ENCODE measurements at places on chromosomes 16 and 17.

- no peak for DNase-seq
Measured at GRCh38 chr17:49762151-49762941, 1.6 kb downstream of the FAM117A start.

GRCh38 chr17:36184023-36184765 lies 7.8 kb upstream of the TBC1D3B start:
- DNase-seq = no peak

- peak; percentile 58 for DNase-seq
Measured at GRCh38 chr16:81778861-81779535, at the start of gene PLCG2. Gene PLCG2 (plus strand): TSS chr16:81779291. CDS start chr16:81785990, 6,699 bp downstream.

DNA sequence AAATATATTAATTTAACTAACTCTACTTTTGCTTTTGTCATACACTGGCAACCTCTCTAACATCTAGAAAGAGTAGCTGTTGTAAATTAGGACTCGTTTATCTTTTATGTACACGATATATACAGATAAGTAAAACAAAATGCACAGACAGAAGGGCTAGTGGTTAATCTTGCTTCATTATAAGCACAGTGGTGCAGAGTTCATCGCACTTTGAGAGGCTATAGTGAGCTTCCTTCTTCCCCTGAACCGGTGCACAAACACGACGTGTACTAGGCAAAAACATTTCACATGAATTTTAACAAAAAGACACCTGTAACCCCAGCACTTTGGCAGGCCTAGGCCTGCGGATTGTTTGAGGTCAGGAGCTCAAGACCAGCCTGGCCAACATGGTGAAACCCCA lies 10.4 kb upstream of the GOT2 start:
- DNase-seq = no peak

GRCh38 chr16:81620796-81621195 lies 158.3 kb upstream of the PLCG2 start:
- DNase-seq = no peak

GRCh38 chr16:49127103-49127502 lies 154.5 kb downstream of the CBLN1 start:
- no peak for DNase-seq

- DNase-seq = no peak
Measured at GRCh38 chr17:30520436-30520835, 43.2 kb downstream of the GOSR1 start.

- DNase-seq = no peak
Measured at GRCh38 chr17:2176499-2177169, 121.7 kb downstream of the HIC1 start.

- peak; percentile 67 for DNase-seq
Measured at GRCh38 chr17:49567871-49568694, 7.6 kb upstream of the NXPH3 start.

DNA sequence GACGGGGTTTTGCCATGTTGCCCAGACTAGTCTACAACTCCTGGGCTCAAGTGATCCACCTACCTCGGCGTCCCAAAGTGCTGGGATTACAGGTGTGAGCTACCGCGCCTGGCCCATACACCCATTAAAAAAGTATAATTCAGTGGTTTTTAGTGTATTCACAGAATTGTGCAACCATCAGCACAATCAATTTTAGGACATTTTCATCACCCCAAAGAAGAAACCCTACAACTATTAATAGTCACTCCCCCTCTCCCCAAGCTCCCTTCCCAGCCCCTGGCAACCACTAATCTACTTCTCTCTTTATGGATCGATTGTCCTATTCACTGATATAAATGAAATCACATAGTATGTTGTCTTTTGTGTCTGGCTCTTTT lies 3.8 kb upstream of the EEF2K start:
- DNase-seq = no peak

- DNase-seq = no peak
Measured at GRCh38 chr17:26818736-26819135, 475.2 kb upstream of the WSB1 start.

- DNase-seq = no peak
Measured at GRCh38 chr17:13154398-13154797, 136.6 kb upstream of the ELAC2 start.

DNA sequence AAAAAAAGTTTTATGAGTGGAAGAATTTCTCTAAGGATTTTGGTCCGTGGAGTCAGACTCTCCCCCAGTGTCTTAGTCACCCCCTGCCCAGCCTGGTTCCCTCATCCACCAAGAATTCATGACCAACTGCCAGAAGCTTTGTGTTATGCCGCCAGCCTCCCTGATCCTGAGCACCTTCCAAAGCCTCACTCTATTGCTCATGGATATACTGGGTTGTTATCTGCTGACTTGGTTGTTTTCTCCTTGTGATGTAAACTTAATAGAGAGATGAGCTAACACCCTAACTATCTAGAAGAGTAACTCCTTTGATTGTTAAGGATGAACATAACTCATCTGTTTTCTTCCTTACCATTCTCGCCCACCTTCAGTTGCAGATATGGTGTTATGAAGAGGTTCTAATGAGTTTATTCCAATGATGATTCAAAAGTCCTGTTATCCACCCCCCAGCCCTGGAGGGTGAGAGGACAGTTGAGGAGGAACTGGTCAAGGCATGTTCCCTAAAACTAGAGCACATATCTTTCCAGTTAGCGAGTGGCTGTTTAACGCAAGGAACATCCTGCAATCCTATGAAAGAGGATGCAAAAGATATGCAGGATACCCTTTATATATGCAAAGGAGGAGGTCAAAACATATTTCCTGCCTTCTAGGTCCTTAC lies 1.5 kb upstream of the PSMD3 start:
- no peak for DNase-seq

DNA sequence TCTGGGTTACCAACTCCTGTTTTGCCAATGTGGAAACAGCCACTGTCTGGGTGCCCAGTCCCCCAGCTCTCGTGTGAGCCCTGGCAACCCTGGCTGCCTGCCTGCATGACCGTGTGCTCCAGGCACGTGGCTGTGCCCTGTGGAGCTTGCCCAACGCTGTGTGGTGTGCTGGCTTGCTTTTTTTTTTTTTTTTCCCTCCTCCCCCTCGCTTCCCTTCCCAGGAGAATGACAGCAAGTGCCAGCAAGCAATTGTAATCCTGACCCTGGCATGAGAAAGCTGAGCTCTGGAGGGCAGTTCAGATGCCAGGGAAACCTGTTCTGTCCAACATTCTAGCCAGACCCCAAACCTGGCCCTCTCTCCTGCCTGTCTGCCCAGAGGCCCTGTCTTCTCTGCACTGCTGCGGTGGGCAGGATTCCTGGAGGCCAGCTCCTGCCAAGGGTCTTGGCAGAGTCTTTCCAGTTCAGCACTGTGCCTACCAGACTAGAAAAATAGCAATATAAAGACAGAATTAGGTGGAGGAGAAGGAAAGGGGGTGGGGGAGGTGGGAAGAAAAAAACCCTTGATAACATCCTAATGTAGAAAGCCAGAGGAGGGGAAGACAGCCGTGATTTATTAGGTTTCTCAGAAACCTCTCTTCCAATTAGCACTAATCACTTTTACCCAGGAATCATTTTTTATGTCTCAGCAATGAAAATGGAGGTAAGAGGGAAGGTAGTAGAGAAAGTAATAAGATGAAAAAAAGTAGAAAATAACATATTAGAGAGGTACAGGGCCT lies 9.0 kb downstream of the HLF start:
- no peak for DNase-seq

GRCh38 chr16:61944004-61944403 lies 92.2 kb downstream of the CDH8 start:
- no peak for DNase-seq

- no peak for DNase-seq
Measured at GRCh38 chr16:60204181-60204580, 1470.1 kb upstream of the GOT2 start.

DNA sequence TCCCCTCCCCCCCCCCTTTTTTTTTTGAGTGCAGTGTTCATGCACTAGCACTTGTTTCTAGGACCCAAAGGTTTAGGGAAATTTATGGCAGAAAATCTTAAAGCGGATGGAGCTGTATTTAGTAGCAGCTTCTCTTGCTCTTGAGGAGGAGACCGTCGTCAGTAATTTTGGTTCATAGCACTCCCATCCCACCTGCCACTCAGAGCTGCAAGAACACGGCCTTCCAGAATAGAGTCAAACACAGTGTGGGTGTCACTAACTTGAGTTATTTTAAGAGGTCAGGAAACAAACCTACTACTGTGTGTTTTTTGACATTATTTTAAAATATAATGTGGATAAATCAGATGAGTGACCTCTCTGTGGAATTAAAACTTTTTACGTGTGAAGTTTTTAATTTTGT lies 37.3 kb downstream of the SEC14L1 start:
- DNase-seq = no peak

DNA sequence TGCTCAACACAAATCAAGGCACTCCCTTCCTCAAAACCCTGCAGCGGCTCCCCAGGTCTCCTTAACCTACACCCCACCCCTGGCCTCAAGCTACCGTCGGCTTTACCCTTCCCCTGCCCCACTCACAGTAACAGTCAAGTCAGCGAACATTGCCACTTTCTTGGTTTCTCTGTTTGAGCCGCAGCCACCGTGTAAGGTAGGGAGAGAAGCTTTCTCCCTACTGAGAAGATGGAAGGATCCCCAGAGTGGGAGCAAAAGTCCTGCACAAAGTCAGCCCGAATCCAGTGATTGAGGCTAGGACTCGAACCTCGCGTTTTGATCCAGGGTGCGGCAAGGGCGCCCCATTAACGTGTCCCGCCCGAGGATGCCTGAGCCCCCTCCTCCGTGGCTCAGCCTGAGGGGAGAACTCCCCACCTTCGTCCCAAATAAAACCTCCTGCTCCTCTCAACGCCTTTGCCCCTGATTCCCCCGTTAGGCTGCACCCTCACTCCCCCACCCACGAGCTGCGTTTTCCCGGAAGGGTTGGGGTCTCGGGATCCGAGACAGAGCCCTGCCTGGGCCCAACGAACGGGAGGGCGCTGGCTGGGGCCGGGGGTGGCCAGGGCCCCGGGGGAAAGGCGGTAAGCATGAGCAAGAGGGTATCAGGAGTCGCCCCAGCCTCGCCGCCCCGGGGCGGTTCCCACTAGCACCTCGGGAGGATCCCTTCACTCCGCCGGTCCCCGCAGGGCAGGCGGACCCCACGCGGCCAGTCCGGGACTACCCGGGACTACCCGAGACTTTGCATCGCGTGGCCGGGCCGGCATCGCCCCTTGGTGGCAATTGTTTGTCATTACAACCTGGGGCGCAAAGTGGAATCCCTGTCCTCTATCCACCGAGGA lies 9.9 kb upstream of the NAGS start:
- DNase-seq = peak; percentile 45

DNA sequence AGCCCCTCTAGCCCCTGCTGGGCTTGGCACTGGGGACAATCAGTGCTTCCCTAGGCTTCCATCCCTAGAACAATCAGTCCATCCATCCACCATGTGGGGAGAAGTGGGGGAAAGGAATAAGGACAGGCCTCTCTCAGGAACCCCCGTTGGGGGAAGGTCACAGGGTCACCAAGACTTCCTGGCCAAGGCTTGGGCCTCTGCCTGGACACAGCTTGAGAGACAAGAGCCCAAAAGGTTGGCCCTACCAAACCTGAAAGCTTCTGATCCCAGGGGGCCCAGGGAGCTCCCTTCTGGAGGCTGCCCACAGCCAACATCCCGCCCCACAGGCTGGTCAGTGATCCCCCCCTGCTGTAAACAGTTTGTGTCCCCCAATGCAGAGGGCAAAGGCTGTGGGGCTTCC lies 16.2 kb upstream of the MTMR4 start:
- DNase-seq = no peak

DNA sequence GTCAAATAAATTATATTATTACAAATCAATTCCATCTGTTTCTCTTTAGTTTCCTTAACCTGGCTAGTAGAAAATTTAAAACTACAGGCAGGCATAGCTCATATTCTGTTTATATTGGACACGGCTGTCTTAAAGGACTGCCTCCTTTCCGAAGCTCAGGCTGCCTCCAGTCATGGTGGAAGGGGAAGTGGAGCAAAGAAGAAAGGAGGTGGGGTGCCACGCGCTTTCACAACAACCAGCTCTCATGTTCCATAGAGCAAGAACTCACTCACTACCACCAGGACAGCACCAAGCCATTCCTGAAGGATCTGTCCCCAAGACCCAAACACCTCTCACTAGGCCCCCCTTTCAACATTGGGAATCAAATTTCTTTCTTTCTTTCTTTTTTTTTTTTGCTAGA lies 149.3 kb upstream of the KCNJ18 start:
- DNase-seq = no peak

GRCh38 chr16:53083119-53083518 lies 28.3 kb downstream of the CHD9 start:
- DNase-seq = no peak

- no peak for DNase-seq
Measured at GRCh38 chr17:7855660-7856010, 769 bp downstream of the TMEM88 start.

DNA sequence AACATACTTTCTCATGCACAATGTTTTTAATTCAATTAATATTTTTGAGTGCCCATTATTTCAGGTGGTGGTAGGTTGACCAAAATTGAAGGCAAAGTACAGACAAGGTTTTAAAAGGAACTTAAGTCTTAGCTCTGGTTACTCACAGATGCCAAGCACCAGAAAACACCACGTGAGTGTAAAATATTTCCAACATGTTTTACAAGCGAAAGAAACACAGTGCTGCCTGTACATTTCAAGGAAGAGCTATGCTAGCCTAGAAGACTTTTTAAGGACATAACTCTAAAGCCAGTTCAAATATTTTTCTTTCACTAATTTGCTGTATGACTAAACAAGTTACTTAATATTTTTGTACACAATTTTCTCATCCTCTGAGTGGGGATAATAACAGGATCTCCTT lies 736.4 kb upstream of the GOT2 start:
- DNase-seq = no peak

- no peak for DNase-seq
Measured at GRCh38 chr16:23280483-23280967, 21.6 kb upstream of the SCNN1B start.

DNA sequence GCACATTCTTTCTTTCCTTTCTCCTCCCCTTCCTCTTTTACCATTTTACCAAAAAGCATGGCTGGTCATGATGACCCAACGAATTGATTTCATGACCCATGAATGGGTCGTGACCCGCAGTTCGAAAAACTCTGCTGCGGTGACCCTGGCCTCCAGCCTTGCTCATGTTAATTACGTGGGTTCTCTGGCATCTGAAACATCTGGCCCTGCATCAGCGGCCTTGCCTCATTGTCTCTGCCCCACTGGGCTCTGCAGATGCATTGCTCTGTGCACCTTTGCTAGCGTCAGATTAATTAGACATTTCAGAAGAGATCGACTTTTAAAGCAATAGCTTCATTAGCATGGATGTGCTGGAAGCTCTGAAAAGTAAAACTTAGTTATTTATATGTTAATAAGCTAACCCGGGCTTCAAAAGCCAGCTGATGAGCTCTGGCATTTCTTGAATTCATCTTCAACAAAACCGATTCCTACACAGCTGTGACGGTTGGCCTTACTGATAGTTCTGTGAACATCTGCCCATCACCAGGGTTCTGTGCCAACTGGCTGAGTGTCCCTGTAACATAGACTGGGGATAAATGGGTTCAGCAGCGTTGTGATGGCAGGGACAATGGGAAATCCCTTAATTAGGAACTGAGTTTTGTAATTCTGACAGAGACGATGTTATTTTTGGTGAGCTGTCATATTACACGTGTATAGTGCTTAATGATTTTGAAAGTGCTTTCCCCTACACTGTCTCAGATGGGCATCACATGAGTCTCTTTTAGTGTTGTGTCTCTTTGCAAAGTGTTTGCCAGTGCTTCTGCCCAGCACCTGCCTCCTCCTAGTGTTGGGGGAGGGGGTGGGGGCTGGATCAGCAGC lies 225.9 kb upstream of the EEF2KMT start:
- DNase-seq = no peak

All from activated effector memory CD4-positive, alpha-beta T cell treated with Interleukin-2 at 50 U/mL for 16 hours (primary cell).